ENCODE measurements at places on chromosomes 3 and 15.

DNA sequence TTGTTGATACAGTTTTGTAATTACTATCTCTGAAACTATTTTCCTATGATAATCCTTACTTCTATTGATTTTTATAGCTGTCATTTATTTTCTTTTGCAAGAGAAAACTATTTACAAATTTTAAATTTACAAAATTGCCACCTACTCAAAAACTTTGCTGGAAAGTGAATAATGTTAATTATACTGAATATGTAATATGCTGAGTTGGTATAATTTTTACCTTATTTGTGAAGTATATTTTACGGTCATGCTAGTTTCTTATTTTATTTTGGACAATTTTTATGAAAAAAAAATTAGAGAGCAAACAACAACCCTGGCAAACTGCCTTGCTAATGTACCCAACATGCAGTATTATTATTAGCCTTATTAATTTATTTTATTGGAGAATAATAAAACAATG lies 2.9 kb downstream of the KCNH8 start:
- no peak for DNase-seq

DNA sequence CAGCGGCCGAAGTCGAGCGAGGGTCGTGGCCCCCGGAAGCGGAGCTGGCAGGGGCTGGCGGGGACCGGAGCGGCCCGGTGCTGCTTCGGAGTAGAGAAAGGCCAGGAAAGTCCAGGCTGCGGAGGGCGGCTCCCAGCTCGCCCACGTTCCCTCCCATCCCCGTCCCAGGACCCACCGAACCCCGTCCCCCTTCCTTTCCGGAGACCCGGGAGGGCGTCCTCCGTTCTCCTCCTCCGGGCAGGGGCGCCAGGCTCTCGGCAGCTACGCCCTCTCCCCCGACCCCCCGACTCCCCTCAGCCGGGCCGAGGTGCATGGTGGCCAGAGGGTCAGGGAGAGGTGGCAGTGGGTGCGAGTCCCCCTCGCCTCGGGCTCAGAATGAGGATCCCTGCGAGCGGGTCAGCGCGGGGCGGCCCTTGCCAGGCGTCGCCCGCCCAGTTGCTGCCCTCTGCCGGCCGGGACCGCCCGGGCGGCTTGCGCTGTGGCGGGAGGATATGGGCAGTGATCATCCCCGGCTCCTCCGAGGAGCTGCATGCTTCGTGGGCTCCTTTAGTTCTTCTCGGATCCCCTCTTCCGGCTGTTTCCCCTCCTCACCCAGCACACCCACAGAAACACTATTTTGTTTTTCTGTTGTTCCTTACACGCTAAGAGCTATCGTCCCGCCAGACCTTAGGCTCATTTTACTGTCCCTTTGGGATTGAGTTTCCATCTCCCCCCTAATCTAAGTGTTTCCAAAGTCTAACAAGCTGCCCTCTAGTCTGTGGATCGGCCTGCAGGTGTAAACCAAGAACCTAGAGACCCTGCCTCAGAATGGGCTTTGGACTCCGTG lies 744 bp upstream of the ALDH1A2 start:
- DNase-seq, result peak; percentile 82

GRCh38 chr3:188208516-188208981 lies 54.6 kb downstream of the LPP start:
- no peak for DNase-seq

- DNase-seq, result no peak
Observed at GRCh38 chr15:74383695-74384565, 16.5 kb upstream of the CYP11A1 start.
